Mononuclear cell (primary cell): ENCODE measurements at places on chromosomes 3 and 15. TPM values are rescaled to one million over a fixed set of nuclear protein-coding genes. Genes with fewer than 3 reads are reported as not detected.

Gene NCK1
- total RNA-seq = 72.9 TPM

Gene BFSP2
- not detected for total RNA-seq

Gene IQCH
- 0.42 TPM for total RNA-seq

Gene LEKR1
- 9.4 TPM for total RNA-seq

Gene CIP2A
- 8.2 TPM for total RNA-seq

Gene CASR
- total RNA-seq = 1.2 TPM

Gene FOXL2
- total RNA-seq = not detected

Gene CBLB
- 133 TPM for total RNA-seq

Gene SH3BP5
- total RNA-seq = 24.6 TPM

Gene OR5K2
- not detected for total RNA-seq

Gene MYZAP
- total RNA-seq = 5.1 TPM

Gene RNF13
- total RNA-seq = 170 TPM

Gene FOXL2NB
- under 0.01 TPM for total RNA-seq

Gene LRRC31
- not detected for total RNA-seq

Gene MRAS
- 5.8 TPM for total RNA-seq

Gene TMEM115
- 20.3 TPM for total RNA-seq

Gene ADAMTS7
- total RNA-seq = not detected

Gene RTP1
- not detected for total RNA-seq

Gene SERPINI2
- not detected for total RNA-seq

Gene MESP2
- total RNA-seq = not detected

Gene TICRR
- 0.10 TPM for total RNA-seq

Gene KBTBD13
- total RNA-seq = under 0.01 TPM

Gene P3H2
- total RNA-seq = 0.84 TPM

Gene PLCH1
- total RNA-seq = 0.94 TPM

Gene SLC12A1
- not detected for total RNA-seq

Gene SLC28A1
- not detected for total RNA-seq

Gene ASB14
- 0.10 TPM for total RNA-seq

Gene IGSF11
- total RNA-seq = 0.10 TPM

Gene CPEB1
- not detected for total RNA-seq

Gene SLC22A14
- total RNA-seq = 0.10 TPM

Gene AHSG
- total RNA-seq = not detected

Gene GRIP2
- total RNA-seq = not detected

Gene C3orf85
- not detected for total RNA-seq

Gene RARB
- not detected for total RNA-seq

Gene IL5RA
- 4.4 TPM for total RNA-seq

Gene FBXL2
- 0.10 TPM for total RNA-seq
